ENCODE measurements at places on chromosomes 1 and 21.

GRCh38 chr1:113805256-113805531 lies 7.1 kb downstream of the RSBN1 start:
- DNase-seq = no peak

DNA sequence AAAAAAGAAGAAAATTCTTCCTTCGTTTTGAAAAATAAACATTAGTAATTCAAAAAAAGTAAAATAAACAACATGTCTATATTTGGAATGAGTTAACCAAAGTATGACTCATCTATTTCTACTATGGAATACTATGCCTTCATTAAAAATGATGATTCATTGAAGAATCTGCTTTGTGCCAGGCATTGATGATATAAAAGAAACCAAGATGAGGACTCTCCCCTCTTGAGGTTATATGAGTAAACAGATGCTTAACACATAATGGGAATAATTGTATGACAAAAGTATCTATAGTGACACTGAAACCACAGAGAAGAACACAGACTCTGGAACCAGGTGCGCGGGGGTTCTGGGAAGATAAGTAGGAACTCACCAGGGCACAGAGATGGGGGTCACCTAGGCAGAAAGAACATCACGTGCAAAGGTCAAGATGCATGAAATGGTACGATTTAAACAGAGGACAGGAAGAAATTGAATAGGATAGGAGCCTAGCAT lies 18.8 kb downstream of the ELF3 start:
- DNase-seq = no peak

DNA sequence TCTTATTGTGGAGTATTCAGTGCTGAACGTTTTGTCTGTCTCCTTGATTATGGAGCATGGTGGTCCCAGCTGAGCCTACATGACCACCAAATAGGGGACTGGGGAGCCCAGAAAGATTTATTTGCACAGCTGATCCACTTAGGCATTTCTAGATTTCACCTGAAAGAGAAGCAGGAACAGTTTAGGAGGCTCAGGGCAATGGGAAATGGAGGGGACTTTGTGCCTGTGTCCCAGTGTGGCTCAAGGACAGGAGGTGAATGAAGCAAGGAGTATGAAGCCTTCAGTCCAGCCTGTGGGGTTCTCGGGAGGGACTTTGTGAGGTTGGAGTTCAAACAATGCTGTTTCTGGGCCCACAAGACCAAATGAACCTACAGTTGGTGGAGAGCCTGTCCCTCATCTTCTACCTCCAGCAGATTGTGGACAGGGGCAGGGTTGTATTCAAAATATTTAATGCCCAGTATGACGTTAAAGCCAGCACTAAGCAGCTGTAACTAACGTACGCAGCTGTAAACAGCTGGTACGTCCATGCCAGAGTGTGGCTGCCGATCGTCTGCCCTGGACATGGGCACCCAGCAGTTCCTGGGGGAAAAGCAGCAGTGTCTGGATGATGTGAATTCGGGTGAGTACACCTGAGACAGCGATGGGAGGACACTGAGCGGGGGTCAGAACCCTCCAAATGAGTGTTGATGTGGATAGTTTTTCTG lies 164.9 kb upstream of the RAB4A start:
- DNase-seq = no peak

DNA sequence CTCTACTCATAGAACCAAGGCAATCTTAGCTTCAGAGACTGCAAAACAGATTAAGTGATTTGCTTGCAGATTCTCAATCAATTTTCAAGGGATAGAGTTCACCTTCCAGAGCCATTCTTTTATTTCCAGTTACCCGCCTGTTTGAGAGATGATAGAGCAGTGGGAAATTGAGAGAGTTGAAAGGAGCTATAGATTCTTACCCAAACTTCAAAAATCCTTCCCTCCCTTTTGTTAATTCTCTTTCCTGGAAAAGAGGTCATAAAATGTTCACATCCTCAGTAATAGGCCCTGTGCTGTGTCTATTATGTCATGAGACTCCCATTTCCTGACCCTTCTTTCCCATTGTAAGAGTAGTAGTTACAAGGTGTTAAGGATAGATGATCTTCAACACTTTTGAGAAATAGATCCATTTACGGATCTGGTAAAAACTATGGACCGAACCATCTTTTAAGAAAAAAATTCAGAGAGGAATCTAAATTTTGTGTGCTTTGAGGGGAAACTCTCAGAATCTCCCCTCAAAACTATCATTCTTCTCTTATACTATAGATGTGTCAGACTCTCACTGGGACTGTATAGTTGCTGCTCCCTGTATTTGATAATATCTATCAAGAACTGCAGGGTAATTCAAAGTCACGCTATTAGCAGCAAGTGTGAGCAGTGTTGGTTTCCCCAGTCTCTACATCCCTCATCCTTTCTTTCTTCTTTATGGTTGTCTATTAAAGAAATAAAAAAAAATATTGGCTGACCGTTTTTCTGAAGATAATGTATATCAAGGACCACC lies 8.0 kb downstream of the RGS4 start:
- no peak for DNase-seq

GRCh38 chr1:78047106-78047505 lies 1.3 kb downstream of the GIPC2 start:
- no peak for DNase-seq

- no peak for DNase-seq
Measured at GRCh38 chr1:35714921-35715567, 3.6 kb downstream of the C1orf216 start.

GRCh38 chr1:46062651-46063319 lies 69.6 kb downstream of the PIK3R3 start:
- DNase-seq = no peak
